ENCODE measurements at places on chromosomes 5 and 9.

GRCh38 chr5:71874521-71874920, 155.4 kb downstream of the CARTPT start:
- DNase-seq, result no peak

DNA sequence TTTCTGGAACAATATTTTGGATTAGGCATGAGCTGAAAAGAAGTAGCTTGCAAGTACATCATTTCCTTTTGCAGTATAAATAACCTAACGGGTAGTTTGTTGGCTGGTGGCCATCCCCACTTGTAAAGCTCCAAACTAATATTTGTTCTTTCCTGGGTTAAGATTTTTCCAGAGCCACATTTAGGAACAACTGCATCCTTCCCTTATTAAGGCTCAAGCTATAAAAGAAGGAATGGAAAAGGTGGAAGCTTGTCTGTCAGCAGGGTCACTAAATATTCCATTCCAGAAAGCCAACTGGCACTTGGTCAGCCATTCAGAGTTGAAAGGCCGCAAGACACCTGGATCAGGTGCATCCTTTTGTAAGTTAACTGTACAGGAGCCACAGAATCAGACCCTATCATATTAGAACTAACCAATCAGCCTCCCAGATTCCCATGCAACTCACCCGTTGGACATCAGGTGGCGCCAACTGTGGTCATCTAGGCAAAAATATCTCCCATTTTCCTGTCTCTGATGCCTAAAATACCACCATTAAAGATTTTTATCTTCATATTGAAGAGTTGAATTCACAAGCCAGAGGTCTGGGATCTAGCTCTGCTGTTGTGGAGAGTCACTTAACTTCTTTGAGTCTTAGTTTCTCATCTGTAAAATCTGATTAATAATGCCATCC, 82.9 kb downstream of the PTCD2 start:
- DNase-seq, result no peak

- DNase-seq, result no peak
These were observed 334.2 kb downstream of the IRX2 start for GRCh38 chr5:2417301-2417700.

- no peak for DNase-seq
These were observed 302.7 kb downstream of the PLK2 start for GRCh38 chr5:58156973-58157701.

DNA sequence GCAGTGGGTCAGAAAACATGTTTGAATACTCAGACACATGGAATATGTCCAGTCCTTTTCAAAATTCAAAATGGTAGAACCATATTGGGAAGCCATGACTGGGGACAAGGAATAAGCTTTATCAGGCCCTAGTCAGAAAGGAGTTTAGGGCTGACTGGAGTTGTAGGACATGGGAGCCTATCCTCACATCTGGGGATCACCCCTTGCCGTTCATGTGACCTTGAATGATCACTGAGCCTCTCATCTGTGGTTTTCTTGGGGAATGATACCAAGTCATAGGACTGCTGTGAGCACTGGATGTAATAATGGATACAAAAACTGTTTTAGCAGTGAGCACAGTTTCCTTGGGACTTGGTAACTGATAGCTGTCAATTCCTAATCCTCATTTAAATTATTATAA, 84.7 kb downstream of the IQGAP2 start:
- no peak for DNase-seq

DNA sequence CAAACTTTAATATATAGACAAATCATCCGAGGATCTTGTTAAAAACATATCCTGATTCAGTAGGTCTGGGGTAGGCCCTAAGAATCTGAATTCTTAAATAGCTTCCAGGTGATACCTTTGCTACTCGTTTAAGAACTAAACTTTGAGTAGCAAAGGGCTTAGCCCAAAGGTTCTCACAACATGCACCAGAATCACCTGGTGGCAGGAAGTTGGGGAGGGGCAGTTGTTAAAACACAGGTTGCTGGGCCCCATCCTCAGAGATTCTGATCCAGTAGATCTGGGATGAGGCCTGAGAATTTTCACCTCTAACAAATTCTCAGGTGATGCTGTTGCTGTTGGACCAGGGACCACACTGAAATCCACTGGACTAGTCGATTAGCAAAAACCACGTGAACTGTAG, 20.0 kb upstream of the RGMB start:
- DNase-seq, result no peak

- DNase-seq, result no peak
These were observed 16.8 kb downstream of the KDM3B start for GRCh38 chr5:138369261-138369660.

DNA sequence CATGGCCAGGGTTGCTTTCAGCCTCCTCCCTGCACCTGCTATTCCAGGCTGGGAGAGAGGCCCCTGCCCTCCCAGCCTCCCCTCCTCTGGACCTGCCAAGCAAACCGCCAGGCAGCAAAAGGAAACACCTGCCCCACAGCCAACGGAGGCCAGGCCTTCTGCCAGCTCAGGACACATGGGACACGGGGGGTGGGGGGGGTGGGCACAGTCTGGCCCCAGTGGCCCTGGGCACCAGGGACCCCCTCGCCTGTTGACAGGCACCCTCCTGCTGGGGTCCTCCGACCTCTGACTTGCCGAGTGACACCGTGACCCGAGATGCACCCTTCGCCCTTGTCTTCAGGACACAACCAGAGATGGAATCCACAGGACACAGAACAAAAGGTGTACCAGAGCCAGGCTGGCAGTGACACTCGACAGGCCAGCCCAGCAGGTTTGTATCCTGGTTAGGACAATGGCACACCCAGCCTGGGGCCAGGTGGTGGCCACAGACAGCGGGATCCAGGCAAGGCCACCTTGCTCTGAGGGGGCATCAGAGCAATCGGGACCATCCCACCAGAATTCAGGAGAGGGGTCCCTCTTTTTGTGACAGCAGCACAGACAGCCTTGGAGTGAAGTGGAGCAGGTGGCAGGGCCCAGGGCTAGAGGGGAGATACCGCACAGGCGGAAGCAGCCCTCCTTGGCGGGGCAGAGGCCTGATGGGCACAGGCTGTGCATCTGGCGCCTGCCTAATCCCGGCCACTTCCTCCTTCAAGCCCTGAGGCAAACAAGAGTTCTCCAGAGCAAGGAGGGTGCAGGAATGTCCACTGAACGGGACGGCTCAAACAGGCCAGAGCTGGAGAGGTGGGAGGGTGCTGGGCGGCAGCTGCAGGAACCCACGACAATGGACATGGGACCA, 1.3 kb upstream of the TMEM210 start:
- no peak for DNase-seq

DNA sequence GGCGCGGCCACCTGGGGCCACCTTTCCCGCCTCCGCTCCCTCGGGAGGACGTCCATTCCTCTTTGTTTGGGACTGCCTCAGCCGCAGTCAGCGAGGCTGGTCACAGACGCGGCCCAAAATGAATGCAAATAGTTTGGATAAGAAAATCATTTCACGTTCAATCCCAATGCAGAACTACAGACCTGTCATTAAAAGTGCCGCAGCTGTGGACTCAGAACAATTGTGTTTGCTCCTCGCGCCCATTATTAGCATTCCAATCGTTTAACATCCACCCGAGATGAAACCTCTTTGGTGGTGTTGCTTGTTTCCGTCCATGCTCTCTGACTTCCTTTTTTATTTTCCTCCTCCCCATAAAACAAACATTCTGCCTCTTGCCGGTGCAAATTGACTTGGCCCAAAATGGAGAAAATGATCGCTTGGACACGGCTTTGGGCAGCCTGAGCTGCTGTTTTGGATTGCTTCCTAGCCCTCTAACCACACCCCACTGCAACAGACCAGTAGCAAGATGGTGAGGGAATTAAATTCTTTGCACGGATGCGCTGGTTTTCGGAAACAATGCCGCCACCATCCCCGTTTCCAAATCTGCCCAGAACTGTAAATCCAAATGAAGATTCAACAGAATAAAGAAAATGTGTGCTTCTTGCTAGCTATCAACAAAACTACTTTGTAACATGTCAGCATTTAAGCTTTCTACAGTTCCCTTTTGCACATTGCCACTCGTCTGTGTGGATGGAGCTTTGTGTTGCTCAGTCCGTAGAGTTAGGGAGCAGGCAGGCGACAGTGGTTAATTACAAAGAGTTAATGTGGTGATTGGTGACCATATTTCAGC, 784 bp downstream of the NLN start:
- DNase-seq, result peak; percentile 31

DNA sequence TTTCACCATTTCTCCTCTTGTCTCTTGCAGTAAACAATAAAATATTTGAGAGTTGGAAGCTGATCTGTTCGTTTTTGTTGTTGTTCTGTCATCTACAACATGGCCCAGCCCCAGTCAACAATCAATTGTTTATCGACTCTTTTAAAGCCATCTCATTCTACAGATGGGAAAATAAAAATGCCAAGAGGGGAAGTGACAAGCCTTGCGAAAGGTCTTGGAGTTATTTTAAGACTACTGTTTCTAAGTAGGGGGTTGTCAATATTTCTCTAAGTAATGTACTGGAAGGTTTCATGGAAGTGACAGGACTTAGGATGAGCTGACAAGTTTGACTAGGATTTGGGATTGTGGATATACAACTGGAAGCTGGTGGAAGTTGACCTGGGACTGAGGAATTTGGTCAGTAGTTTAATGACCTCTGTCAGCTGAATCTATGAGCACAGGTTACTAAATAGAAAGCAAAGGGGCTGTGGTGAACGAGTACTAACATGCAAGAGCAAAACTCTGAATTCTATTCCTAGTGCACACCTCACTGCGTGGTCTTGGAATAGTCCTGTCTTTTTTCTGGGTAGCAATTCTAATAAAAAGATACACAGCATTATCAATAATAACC, 57.5 kb upstream of the ADRB2 start:
- DNase-seq, result no peak

- DNase-seq, result no peak
These were observed 421.0 kb downstream of the GADD45G start for GRCh38 chr9:90025816-90026215.

DNA sequence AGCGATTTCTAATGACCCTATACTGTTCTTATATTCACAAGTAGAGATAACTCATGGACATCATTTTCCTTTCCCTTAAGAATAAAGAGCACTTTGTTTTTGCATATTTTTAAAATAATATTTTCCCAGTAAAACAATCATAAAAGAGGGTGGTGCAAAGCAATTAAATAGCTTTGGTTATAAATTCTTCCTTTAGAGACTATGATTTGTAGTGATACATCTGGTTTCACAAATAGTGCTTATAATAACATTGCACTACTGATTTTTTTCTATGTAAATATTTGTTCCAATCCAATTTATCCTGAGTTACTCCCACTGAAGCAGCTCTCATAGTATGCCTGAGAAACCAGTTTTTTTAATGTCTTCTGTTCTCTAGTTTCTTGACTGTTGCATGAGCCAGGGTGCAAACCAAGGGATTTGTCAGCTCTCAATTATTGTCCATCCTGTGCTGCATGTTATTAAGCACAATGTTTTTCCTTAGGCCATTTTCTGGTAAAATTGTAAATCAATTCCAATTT, 74.7 kb downstream of the LURAP1L start:
- DNase-seq, result no peak

DNA sequence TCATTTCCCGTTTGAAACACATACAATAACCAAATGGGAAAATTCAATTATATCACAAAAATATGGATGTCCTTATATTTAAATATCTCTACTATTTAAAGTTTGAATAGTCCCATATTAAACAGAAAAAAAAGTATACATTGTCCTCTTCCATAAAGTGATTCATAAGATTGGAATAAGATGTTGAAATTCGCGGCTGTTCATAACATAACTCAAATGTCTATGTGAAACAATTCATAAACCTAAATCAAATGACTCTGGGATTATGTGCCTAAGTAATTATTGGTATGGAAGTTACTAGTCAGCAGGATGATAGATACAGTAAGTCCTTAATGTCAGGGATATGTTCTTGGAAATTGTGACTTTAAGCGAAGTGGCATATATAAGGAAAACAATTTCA, 3.9 kb upstream of the EFNA5 start:
- no peak for DNase-seq

- no peak for DNase-seq
These were observed 11.7 kb downstream of the DOCK2 start for GRCh38 chr5:169648725-169649310.

DNA sequence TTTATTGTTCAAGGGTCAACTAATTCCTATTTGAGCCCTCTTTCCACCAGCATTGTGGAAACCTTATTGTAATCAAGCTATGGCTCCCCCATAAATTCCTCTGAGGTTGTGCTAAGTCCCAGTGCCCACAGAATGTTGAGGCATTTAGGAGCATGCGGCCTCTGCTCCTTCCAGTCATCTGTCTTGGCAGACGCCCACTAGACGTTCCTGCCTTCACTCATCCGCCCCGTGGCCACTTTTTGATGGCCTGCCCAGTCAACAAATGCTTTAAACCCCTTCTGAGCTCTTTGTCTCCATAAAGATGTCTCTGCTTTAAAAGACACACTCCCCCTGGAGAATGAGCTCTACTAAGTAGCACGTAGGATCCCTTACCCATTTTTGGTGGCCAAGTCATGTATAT, 104.7 kb downstream of the GAS1 start:
- no peak for DNase-seq
